ENCODE measurements at places on chromosomes 1 and 21.
A peak's percentile ranks its signal among the peaks of the same experiment; 100 is the strongest.

DNA sequence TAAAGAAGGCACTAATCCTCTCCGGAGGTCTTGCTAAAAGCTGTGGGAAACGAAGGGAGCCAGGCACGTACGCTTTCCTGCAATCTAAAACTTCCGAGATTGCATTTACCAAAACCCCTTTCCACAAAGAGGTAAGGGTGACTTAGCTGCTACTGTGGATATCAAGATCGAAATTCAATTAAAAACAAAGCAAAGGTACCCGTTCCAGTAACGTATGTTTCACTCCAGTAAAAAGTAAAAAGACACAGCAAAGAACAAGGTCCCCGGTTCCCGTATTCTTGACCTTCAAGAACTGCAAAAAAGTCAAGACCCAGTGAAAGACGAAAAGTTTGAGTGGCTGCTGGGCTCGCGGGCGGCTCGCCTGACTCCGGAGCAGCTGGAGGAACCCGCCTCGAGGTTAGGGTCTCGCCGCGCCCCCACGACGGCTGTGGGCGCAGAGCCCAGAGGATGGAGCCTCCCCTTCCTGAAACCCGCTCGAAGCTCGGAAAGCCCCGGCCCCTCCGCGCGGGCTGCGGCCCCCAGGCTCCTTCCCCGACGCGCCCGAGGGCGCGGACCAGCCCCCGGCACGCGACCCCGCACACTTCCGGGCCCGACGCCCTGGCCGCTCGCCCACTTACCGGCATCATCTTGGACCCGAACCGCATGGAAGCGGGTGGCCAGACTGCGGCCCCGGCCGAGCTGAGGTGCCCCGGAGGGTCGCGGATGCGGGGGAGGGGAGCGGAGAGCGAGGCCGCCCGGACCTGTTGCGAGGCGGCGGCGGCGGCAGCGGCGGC, 524 bp downstream of the TP53BP2 start:
- no peak for DNase-seq

DNA sequence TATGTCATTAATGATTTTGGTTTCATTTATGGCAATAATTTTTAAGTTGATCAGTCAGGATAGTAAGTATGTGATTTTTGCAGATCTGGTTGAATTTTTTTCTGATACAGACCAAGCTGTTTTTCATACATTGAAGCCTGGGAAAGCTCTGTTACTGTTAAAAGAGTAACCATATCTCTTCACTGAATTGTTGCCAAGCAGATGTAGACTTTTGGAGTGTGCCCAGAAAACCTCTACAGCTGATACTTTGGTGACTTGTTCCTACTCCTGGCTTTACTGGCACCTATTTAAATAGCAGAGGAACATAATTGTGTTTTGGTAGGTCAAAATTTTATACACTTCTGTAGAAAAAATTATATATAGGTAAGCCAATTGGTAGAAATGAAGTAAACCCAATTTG, 49.4 kb downstream of the NFIA start:
- no peak for DNase-seq

- DNase-seq = no peak
Measured at GRCh38 chr1:186878356-186878755, 49.6 kb downstream of the PLA2G4A start.

DNA sequence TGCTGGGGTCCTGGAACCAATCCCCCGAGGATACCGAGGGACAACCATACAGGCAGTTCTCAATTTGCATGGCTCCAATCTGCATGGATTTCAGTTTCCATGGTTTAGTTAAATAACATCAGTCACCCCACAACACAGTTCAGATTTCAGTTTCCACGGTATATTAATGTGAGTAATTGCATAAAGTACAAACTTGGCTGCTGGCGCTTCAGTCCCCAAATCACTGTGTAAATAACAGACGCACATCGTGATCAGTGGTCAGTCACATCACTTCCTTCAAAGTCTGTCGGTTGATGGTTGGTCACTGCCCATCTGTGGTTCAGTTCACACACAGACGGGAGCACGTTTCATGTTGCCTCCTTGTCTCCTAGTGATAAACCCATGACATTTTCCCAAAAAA, 66.4 kb upstream of the LPGAT1 start:
- no peak for DNase-seq

DNA sequence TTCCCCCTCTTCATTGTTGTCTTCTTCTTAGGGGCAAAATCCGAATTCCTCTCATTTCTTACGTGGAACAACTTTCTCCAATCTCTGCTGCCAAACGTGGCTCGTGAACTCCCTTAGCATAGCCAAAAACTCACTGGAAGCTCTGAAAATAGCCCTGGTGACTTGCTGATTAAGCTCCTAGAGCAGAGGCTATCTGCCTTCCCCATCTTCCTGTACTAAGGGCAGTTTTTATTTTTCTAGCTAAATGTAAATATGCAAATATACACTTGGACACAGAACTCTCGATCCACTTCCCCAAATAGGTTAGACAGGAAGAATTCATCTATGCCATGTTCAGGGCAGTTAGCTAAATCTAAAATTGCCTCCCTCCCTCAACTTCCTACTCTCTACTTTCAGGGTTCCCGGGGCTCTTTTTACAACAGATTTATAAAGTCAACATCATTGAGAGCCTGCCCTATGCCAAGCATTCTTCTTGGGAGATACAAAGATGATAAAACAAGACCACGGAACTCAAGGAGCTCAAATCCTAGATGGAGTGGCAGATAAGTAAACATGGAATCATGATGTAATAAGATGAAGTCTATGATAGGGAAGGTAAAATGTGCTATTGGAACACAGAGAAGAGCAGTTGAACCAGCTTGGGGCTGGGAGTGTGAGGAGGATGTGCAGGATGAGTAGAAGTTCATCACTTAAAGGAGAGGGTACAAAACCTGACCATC, 59.4 kb upstream of the FMOD start:
- no peak for DNase-seq

DNA sequence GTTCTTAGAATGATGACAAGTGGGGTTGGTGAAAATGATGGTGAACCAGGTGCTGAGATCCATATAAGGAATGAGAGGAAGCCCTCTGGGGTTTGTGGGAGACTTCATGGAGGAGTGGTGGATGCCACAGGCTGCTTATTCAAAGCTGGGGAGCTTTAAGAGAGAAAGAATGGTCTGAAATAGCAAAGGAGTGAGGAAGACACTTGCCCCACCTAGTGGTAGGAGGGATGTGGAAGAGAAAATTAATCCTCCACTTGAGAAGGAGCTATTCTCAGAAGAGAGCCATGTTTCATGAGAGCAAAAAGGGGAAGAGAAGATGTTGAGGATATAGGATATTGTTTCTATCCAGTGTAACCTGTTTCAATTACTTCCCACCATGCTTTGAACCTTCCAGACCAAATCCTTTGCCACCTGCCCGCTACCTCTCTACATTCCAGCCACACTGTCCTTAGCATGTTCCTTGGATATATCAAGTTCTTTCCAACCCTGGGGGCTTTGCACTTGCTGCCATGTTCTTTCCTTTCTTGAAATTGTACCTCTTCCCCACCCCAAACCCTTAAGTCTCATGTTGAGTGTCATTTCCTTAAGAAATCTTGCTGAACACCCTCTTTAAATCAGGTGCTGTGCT, 19.6 kb upstream of the ZNF648 start:
- no peak for DNase-seq

DNA sequence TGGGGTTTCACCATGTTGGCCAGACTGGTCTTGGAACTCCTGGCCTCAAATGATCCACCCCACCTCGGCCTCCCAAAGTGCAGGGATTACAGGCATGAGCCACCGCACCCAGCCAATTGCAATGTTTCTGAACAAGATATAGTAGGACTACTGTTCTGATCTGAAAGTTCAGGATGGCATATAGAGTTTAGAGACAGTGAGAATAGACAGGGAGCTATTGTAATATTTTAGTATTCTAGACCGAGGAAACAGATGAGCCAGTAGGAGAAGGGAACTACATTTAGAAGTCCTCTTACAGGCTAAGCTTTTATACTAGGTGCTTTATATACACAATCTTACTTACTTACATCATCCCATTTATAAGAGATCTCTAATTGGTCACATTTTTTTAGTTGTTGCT, 33.1 kb downstream of the SOAT1 start:
- no peak for DNase-seq

DNA sequence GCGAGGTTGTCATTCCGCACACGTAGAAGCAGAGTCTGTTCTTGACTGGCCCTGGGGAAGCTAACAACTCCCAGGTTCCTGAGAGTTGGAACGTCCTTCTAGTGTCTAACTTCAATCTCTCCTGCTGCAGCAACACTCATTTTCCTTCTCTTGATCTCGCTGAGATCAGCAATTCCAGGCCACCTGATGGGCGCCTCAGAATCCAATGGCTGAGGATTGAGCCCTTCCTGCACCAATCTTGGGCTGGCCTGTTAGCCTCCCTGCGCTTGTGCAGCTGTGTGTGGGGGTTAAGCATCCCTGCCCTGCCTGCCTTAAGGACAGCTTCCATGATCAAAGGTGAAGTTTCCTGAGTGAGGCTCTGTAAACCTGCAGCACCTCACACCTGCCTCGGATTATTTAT, 87.9 kb downstream of the SYT2 start:
- no peak for DNase-seq

DNA sequence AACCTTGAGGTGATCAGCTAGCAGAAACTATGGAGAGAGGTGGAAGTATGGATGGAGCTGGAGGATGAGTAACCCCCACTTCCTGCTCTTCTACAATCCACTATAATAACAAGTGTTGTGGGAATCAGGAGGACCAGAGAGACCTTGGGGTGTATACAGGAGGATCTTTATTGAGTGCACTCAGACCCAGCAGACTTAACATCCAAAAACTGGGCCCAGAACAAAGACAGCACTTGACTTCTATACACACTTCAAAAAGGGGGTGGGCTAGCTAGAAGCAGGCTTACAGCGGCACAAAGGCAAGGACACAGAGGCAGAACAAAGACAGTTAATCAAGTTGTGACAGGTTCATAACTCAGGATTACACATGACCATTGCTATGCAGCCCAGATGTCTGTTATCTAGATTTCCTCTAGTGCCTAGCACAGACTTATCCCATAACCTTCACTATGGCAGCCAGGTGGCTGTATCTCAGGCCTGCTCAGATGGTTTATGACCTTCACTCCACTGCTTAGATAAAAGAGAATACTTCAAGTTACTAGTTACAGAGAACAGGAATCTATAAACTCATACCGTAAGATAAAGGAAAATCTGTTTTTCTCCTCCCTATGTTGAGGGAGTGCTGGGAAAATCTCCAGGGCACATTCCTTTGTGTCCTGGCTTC, 36.1 kb upstream of the PADI2 start:
- peak; percentile 8 for DNase-seq

DNA sequence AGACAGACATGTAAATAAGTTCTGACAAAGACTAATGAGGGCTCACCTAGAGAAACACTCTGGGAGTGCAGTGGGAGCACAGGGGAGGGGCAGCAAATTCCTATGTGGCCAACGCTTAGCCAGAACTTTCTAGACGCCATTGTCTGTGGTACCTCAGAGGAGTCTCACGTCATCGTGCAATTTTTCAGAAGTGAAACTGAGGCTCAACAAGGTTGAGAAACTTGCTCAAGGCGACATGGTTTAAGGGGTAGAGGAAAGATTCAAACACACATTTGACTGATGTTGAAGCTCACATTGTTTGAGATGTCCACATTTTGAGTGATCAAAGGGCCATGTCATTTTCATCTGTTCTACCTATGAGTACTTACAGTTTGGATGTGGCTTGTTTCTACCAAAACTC, 152.6 kb upstream of the LMO4 start:
- no peak for DNase-seq

Data from coronary artery (tissue), 2 donors.